A549 treated with AZD2906 at 1 μM for 4 hours (cell line): ENCODE measurements at places on chromosomes 3 and 15. TPM values are rescaled to one million over a fixed set of nuclear protein-coding genes. Genes with fewer than 3 reads are reported as not detected.

ANKRD63 gene
- total RNA-seq: 0.24 to 0.43 TPM (median 0.33 TPM) in 5 replicates

MEGF11 gene
- total RNA-seq: 0.27 to 0.71 TPM (median 0.45 TPM) in 5 replicates

KIF7 gene
- 3.4 to 5.1 TPM (median 4.1 TPM) in 5 replicates for total RNA-seq

SUSD5 gene
- 2.9 to 4.6 TPM (median 3.7 TPM) in 5 replicates for total RNA-seq

GABRA5 gene
- 77.8 to 117 TPM (median 97.2 TPM) in 5 replicates for total RNA-seq

SCN11A gene
- total RNA-seq: 0.01 to 0.02 TPM (median 0.01 TPM) in 3 of 5 replicates, not detected in the others

GRM2 gene
- 0.03 to 0.05 TPM (median 0.04 TPM) in 4 of 5 replicates, not detected in the other for total RNA-seq

FBXL2 gene
- 6.9 to 8.0 TPM (median 7.5 TPM) in 5 replicates for total RNA-seq

CCDC13 gene
- 0.26 to 0.50 TPM (median 0.45 TPM) in 5 replicates for total RNA-seq

NEIL1 gene
- total RNA-seq: 1.4 to 3.8 TPM (median 3.0 TPM) in 5 replicates

TMOD2 gene
- 1.1 to 2.2 TPM (median 1.9 TPM) in 5 replicates for total RNA-seq

COPS2 gene
- total RNA-seq: 52.7 to 98.2 TPM (median 55.7 TPM) in 5 replicates

UNC13C gene
- 0.01 TPM in 1 of 5 replicates, not detected in the others for total RNA-seq

RTP1 gene
- total RNA-seq: not detected in 5 replicates

HTR3C gene
- not detected in 5 replicates for total RNA-seq

CYP11A1 gene
- 0.07 to 0.13 TPM (median 0.10 TPM) in 3 of 5 replicates, not detected in the others for total RNA-seq

CFAP91 gene
- total RNA-seq: 0.23 to 0.35 TPM (median 0.25 TPM) in 4 of 5 replicates, not detected in the other

LAMB2 gene
- 83.5 to 112 TPM (median 105 TPM) in 5 replicates for total RNA-seq

WDR93 gene
- 0.13 to 0.25 TPM (median 0.21 TPM) in 5 replicates for total RNA-seq

CHRNA5 gene
- total RNA-seq: 29.1 to 30.2 TPM (median 29.3 TPM) in 5 replicates

ITIH3 gene
- total RNA-seq: 0.14 to 0.29 TPM (median 0.16 TPM) in 5 replicates

ECE2 gene
- total RNA-seq: not detected in 5 replicates

TLR9 gene
- 0.03 to 0.05 TPM (median 0.04 TPM) in 3 of 5 replicates, not detected in the others for total RNA-seq

UTS2B gene
- 0.14 to 0.16 TPM in 2 of 5 replicates, not detected in the others for total RNA-seq

RPN1 gene
- total RNA-seq: 155 to 186 TPM (median 158 TPM) in 5 replicates

FAM107A gene
- 0.26 to 0.51 TPM (median 0.41 TPM) in 5 replicates for total RNA-seq

FOXB1 gene
- total RNA-seq: not detected in 5 replicates

KLHL40 gene
- not detected in 5 replicates for total RNA-seq

SLC28A1 gene
- total RNA-seq: not detected in 5 replicates
